ENCODE measurements at places on chromosomes 7 and 10.

GRCh38 chr10:69086001-69086509 lies 1.8 kb upstream of the SRGN start:
- no peak for DNase-seq

GRCh38 chr10:131724169-131724545 lies 176.7 kb upstream of the PPP2R2D start:
- no peak for DNase-seq

GRCh38 chr7:156639426-156640256 lies 933 bp upstream of the RNF32 start:
- peak; percentile 44 for DNase-seq

DNA sequence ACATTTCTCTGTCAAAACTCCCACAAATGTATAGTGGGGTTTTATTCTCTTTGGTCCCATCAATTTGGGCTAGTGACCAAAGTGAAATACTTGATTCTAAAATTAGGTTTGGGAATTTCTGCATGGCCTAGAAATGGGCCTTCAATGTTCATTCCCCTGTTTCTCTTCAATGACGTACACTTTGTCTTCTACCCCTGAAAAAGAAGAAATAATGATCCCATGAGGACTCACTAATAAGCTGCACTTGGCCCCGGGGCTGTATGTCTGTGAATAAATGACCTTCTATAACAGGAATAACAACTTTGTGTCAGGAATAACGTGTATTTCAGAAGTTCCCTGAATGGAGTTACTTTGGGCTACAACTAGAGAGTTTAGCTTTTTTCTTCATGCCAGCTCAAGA lies 20.2 kb downstream of the OR6B1 start:
- no peak for DNase-seq

DNA sequence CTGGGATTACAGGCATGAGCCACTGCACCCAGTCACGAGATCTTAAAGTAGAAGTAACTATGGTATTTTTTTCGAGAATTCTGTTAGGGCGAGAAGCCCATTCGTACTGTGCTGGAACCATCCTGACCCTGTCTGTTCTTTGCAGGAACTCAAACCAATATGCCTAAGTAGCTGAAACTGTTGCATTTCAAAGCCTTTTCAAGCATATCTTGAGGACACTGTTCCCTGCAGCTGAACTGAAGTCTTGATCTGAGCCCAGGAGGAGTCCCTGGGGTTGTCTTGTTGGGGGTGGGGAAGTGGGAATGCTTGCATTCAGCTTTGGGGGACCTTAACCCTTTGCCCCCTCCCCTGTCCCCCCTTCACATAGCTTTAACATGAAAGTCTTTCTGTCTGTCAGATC lies 61.5 kb downstream of the CUX1 start:
- DNase-seq, result no peak

DNA sequence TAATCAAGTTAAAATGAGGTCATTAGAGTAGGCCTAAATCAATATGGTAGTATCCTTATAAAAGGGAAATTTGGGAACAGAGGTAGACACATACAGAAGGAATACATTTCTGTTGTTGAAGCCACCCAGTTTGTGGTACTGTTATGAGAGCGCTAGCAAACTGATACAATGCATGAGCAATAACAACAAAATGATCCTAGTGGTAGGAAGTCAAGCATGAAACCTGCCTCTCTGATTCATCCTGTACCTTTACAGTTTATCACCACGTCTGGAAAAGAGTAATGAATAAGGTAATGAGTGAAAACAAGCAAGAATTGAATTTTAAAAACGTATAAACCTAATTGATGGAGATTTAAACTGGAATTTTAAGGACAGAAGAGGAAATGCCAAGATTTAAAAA lies 217.2 kb downstream of the PCLO start:
- DNase-seq, result no peak

GRCh38 chr10:82621680-82622079 lies 746.7 kb downstream of the NRG3 start:
- DNase-seq, result no peak

DNA sequence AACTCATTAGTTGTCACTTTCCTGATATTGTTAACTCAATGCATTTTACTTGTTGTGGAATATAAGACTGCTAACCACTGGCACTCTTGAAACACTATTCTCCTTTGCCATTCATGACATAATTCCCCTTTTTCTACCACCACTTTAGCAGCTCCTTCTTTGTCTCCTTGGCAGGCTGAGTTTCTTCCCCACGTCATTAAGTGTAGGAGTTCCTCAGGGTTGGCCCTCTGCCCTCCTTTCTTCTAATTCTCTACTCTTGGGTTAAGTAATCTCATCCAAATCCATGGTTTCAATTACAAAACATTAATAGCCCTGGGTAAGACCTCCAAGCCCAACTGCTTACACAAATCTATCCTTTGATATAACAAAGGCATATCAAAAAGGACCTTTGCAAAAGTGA lies 175.1 kb downstream of the HGF start:
- no peak for DNase-seq
